Suppressor macrophage treated with lipopolysaccharide for 1 hour (primary cell): ENCODE measurements at places on chromosomes 12 and 14.
A peak's percentile ranks its signal among the peaks of the same experiment; 100 is the strongest.

- peak; percentile 56 for DNase-seq
Measured at GRCh38 chr14:93536945-93537344, 106.2 kb downstream of the UNC79 start.

GRCh38 chr12:43978556-43978955 lies 142.7 kb downstream of the TMEM117 start:
- no peak for DNase-seq

- DNase-seq, result no peak
Measured at GRCh38 chr14:33642691-33643244, 308.1 kb downstream of the EGLN3 start.

GRCh38 chr12:89461190-89461589 lies 63.4 kb downstream of the GALNT4 start:
- peak; percentile 27 for DNase-seq

- DNase-seq, result no peak
Measured at GRCh38 chr14:44736326-44736725, 225.4 kb downstream of the KLHL28 start.

DNA sequence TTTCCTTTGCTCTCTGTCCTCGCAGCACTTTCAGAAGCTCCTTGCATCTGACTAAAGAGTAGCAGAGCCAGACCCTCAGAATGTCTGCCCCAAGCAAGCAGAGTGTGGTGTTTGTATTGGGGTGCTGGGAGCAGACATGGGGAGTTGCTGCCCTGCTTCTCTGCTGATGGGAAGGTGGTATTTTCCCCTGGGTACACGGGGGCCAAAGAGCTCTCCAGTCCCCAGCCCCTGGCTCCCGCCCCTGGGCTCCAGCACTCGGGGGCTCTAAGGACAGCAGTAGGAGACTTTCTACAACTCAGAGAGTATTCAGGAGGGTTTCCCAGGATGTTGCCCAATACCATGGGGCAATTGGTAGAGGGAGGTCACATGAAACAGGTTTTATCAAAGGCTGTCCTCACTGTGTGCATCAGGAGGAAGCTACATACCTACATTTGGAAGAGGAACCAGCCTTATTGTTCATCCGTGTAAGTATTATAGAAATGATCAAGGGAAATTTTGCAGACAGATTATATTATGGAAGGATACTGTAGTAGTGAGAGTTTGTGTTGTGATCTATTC lies 50.3 kb downstream of the DAD1 start:
- DNase-seq, result no peak

DNA sequence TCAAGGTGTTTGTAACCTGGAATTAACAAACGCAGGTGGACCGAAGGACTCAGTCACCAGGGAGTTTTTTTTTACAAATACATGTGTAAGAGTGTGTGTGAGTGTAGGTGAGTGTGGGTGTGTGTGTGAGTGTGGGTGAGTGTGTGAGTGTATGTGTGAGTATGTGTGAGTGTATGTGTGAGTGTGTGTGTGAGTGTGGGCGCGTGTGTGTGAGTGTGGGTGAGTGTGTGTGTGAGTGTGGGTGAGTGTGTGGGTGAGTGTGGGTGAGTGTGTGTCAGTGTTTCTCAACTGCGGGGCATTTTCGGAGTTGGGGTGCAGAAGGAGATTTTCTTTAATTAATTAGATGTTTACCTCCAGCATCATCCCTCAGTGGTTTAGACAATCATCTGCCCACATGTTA lies 1178.8 kb downstream of the VRK1 start:
- DNase-seq, result no peak

- no peak for DNase-seq
Measured at GRCh38 chr14:101236496-101237251, 324.6 kb upstream of the DIO3 start.

DNA sequence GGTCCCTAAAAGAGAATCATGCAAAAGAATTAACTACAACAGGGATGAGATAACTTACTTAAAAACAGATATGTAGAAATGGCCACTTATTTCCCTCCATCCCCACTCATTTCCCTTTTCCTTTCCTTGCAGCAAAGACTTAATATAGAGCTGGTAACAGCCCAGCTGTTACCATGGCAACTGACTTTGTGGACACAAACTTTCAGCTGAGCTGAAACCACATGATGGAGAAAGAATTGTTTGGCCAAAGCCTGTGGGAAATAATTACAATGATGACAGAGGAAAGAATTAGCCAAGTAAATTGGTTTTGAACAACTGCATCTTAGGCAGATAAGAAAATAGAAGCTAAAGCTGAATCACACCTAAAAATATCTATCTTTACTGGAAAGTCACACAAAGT lies 364.9 kb downstream of the GALC start:
- DNase-seq, result no peak

GRCh38 chr14:104891664-104892530 lies 26.8 kb downstream of the CEP170B start:
- no peak for DNase-seq

GRCh38 chr14:50045039-50045711 lies 71.2 kb downstream of the VCPKMT start:
- DNase-seq, result peak; percentile 95

DNA sequence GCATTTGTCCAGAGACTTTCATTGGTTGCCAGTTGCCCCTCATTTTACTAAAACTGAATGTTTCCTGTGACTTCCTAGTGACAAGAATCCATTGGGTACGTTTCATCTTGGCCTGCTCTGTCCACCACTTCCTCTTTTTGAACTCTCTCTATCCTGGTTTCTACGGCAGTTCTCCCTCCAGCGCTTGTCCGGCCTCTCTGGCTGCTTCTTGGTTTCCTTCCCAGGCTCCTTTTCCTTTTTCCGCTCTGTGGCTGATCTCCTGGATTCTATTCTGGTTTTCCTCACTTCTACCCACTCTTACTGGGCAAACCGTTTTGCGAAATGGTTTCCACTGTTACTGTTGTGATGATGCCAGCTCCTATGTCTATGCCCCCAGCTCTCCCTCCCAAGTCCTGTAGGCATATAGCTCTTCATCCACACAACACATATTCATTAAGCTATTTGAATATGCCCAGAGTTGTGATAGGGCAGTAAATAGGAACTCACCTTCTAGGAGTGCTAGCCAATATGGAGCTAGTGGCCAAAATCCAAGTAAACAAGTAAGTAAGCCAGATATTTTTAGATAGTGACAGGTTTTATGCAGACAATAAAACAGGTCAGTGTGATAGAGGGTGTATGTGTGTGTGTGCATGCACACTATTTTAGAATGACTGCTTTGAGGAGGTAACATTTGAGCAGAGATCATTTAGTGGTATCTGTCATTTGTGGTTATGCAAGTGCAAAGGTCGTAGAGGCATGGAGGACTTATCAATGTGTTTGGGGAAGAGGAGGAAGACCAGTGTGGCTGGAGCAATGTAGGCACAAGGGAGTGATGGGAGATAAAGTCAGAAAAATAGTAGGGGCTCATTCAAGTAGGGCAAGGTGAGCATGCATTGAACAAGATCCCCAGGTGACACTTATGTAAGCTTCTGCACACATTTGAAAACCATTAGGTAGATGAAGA lies 27.9 kb upstream of the CTDSP2 start:
- DNase-seq, result no peak

GRCh38 chr12:117212563-117213190 lies 22.4 kb upstream of the FBXO21 start:
- peak; percentile 72 for DNase-seq

DNA sequence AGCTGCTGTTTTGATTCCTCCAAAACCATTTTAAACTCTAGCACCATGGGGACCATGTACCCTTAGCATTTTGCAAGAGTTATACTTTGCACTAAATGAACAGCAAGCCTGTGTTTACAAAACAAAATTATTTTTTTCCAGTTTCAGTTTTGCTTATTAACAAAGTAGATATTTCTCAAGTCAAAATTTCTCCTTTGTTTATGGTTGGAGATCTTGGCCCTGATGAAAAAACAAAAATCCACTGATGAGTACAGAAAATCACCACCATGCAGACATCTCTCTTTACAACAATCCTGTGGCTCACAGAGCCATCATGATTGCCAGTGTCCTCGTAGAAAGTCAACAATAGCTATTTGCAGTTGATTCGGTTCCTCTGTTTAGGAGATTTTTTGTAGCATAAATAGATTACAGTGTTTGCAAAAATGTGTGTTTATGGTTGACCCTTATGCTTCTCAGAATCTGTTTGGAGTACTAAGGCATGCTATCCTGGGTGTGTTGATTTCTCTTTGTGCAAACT lies 201.1 kb upstream of the NUDT4 start:
- no peak for DNase-seq

GRCh38 chr12:57230381-57231155 lies 1.1 kb downstream of the SHMT2 start:
- DNase-seq, result no peak

DNA sequence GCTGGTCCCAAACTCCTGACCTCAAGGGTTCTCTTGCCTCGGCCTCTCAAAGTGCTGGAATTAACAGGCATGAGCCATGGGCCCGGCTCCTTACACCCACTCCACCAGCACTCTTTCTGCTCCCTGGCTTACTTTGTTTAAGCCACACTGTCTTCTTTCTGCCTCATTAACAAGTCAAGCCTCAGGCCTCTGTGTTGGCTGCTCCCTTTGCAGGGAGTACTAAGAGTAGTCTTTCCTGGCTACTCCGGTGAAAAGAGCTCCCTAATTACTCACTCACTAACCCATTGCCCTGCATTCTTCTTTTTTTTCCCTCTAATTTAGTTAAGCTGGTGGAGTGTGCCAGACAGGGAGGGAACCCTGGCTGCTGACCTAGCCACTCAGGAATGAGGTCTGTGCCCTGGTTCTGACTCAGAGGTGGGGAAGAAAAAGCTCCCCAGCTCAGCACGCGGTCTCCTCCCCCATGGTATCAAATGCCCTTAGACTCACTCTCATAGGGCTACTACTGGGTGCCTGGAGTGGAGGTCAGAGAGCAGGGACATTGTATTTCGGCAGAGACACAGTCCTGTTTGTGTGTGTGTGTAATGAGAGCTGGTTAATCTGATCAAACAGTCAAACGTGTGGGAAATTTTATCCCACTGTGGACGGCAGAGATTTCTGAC lies 19.8 kb downstream of the GALNT6 start:
- DNase-seq, result peak; percentile 81

DNA sequence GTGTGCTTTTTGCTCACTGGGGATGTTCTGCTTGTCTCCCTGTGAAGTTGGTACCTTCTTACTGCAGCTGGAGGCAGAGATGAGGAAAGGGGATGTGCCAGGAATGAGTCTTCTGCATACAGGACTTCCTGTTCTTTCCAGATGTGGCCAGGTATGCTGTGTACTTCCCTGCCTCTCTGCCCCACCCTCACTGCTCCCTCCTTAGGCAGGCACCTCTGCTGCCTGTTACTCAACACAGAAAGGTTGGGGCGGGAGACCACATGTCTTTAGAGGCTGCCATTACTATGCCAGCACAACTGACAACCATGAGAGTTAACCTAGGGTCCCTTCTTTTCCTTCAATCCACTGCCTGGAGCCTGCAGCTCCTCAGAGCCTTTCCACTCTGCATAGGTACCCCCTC lies 2.0 kb upstream of the OAS3 start:
- no peak for DNase-seq

GRCh38 chr12:57518176-57518919 lies 2.0 kb downstream of the DDIT3 start:
- no peak for DNase-seq

- DNase-seq, result no peak
Measured at GRCh38 chr14:33551963-33552362, 398.9 kb downstream of the EGLN3 start.

- DNase-seq, result no peak
Measured at GRCh38 chr14:23285530-23286019, 357 bp downstream of the HOMEZ start.

- DNase-seq, result no peak
Measured at GRCh38 chr14:90191154-90191553, 65.2 kb upstream of the PSMC1 start.

GRCh38 chr12:77919450-77919849 lies 88.8 kb downstream of the NAV3 start:
- DNase-seq, result no peak

GRCh38 chr12:12701457-12701856 lies 5.5 kb upstream of the GPR19 start:
- DNase-seq, result no peak

DNA sequence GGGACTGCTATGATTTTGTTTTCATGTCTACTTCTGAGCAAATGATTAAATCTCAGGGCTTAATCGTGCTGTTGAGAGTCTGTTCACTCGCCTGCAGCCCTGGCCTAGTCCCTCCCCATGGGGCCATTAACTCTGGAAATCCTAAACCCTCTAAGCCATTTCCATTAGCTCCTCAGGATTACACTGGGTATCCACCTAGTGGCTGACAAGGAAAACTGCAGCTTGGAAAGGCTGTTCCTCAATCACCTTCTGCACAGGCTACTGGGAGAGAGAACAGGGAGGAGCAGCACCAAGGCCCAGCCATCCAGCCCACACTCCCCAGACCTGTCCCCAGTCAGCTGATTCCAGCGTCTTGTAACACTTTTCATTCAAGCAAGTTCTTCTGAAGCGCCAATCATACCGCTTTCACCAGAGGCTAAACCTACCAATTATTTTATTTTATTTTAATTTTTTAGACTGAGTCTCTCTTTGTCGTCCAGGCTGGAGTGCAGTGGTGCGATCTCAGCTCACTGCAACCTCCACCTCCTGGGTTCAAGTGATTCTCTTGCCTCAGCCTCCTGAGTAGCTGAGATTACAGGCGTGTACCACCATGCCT lies 48.7 kb downstream of the NEUROD4 start:
- peak; percentile 77 for DNase-seq

GRCh38 chr14:93081876-93082570 lies 33.7 kb downstream of the ITPK1 start:
- DNase-seq, result no peak

- no peak for DNase-seq
Measured at GRCh38 chr12:74490390-74491064, 47.1 kb upstream of the ATXN7L3B start.

DNA sequence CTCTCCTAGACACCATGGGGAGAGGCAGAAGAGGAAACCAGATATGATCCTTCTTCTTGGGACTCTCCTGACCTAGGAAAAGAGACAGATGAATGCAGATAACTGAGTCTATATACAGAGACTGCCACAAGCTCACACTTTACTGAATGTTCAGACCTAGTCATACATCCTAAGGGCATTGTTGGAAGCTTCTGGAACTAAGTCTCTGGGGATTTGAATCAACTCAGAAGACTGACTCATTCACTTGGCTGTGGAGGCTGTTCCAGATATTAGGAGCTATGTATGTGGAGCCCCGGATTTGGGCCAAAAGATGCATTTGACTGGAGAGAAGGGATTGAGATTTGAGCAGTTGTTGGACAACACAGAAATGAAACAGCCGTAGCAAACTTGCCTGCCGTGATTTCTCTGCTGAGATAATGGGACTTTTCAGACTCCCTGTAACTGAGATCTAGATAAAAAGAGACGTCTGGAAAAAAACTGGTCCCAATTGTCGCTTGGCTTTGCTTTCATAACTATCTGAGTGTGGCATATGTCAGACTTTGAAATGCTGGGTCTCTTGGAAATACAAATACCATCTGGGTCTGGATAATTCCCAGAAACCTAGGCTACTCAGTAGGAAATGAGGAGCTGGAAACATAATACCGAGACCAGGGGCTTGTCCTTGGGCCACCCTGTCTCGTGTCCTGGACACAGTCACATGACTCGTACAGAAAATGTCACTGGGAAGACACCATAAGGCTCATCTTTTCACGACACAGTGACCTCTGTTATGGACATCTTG lies 396.8 kb downstream of the NUAK1 start:
- no peak for DNase-seq
